ENCODE measurements at places on chromosomes 3 and 15. TPM values are rescaled to one million over a fixed set of nuclear protein-coding genes. Genes with fewer than 3 reads are reported as not detected.

The LXN gene
- polyA plus RNA-seq: 36.1 TPM

The BRK1 gene
- 204 TPM for polyA plus RNA-seq

The BNIP2 gene
- polyA plus RNA-seq: 59.3 TPM

The TTBK2 gene
- 12.2 TPM for polyA plus RNA-seq

The TRPM1 gene
- polyA plus RNA-seq: 0.14 TPM

The CRABP1 gene
- polyA plus RNA-seq: 56.2 TPM

The MAGI1 gene
- 26.5 TPM for polyA plus RNA-seq

The SATB1 gene
- polyA plus RNA-seq: 41.3 TPM

The TMEM207 gene
- 15.4 TPM for polyA plus RNA-seq

The INO80 gene
- polyA plus RNA-seq: 26.1 TPM

The CCR4 gene
- polyA plus RNA-seq: 0.28 TPM

The SERPINI2 gene
- 0.46 TPM for polyA plus RNA-seq

The SLCO2A1 gene
- 17.3 TPM for polyA plus RNA-seq

The GREM1 gene
- polyA plus RNA-seq: 0.23 TPM

The ZKSCAN7 gene
- polyA plus RNA-seq: 18.8 TPM

The PYGO1 gene
- 15.7 TPM for polyA plus RNA-seq

The TRANK1 gene
- 7.6 TPM for polyA plus RNA-seq

The CKMT1B gene
- 2.9 TPM for polyA plus RNA-seq

The RTP4 gene
- polyA plus RNA-seq: 0.66 TPM

The SEMA6D gene
- 36.1 TPM for polyA plus RNA-seq

The TRH gene
- polyA plus RNA-seq: 0.38 TPM

The CYP1A2 gene
- polyA plus RNA-seq: 0.14 TPM

The CNOT10 gene
- 50.4 TPM for polyA plus RNA-seq

The CELSR3 gene
- 0.67 TPM for polyA plus RNA-seq

The ZNF501 gene
- 12.9 TPM for polyA plus RNA-seq

The NPAP1 gene
- 0.37 TPM for polyA plus RNA-seq

The SPTBN5 gene
- polyA plus RNA-seq: 2.2 TPM

The IQCF5 gene
- not detected for polyA plus RNA-seq

The PDZRN3 gene
- polyA plus RNA-seq: 35.6 TPM

The PRTG gene
- polyA plus RNA-seq: 14.8 TPM

The GASK1A gene
- polyA plus RNA-seq: 3.9 TPM

The EIF4G1 gene
- 227 TPM for polyA plus RNA-seq

The CNTN3 gene
- 5.8 TPM for polyA plus RNA-seq

The XPC gene
- 53.5 TPM for polyA plus RNA-seq

The PPP1R14D gene
- 0.99 TPM for polyA plus RNA-seq

The PLS1 gene
- polyA plus RNA-seq: 29.3 TPM

The ACAN gene
- 2.2 TPM for polyA plus RNA-seq

The FHIT gene
- polyA plus RNA-seq: 29.9 TPM

The RLBP1 gene
- polyA plus RNA-seq: not detected

The TEX55 gene
- not detected for polyA plus RNA-seq
